ENCODE measurements at places on chromosomes 11 and 22.

DNA sequence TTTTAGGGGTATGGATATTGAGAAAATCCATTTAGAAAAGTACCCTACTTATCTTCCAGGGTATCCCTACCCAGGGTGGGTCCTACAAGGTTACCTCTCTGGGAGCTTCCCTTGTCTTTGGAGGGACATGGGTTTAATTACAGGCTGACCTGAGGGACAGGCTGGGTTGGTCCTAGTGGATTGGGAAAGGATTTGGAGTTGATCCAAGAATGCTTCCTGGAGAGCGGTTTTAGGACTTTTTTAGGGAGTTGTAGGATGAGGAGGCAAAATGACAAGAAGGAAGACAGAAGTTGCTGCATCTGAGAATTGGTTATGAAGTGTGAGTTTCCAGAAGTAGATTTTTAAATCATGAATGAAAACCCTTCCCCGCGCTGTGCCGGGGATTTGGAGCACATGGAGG lies 61.8 kb upstream of the CRTAM start:
- no peak for DNase-seq

DNA sequence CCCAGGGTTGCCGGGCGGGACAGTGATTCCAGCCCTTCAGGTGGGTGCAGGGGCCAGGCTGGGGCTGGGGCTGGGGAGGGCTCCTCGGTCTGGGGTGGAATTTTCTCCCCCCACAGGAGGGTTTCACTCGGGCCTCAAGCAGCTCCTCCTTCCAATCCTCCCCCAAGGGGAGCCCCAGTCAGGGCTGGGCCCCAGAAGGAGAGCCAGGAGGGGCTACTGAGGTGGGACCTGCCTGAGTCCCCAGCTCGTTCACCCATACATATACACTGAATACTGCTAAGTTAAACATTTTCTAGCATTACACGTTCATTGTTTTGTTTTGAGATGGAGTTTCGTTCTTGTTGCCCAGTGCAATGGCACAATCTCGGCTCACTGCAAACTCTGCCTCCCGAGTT lies 1.5 kb upstream of the CRACR2B start:
- DNase-seq: no peak

DNA sequence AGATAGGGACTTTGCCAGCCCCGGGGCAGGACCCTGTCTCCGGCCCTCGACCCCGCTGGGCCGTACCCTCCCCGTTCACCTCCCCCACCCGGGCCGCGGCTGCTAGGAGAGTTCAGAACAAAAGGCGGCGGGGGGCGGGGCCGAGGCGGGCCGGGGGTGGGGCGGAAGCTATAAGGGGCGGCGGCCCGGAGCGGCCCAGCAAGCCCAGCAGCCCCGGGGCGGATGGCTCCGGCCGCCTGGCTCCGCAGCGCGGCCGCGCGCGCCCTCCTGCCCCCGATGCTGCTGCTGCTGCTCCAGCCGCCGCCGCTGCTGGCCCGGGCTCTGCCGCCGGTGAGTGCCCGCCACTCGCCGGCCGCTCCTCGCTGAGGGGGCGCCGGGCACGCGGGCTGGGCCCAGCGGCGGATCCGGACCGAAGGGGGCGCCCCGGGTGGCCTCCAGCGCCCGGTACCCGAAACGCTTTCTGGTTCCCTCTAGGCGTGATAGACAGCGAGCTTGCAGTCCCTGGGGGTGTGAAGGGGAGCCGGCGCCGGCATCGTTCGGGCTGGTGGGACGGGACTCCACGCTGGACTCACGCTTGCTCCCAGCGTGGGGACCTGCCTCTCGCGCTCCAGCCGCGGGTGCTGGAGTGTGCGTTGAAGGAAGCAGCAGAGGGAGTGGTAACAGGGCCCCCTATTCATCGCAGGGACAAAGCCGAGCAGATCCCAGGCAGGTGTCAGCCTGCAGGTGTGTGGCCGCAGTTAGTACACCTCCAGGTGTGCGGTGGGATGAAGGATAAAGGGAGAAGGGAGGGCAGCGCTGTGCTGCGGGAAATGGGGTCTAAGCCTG lies at the start of gene MMP11:
Gene MMP11, plus strand, starts transcription at position 201 of the 825 bp plus-strand sequence. Its CDS starts 22 bp downstream, at position 223.
- no peak for DNase-seq

DNA sequence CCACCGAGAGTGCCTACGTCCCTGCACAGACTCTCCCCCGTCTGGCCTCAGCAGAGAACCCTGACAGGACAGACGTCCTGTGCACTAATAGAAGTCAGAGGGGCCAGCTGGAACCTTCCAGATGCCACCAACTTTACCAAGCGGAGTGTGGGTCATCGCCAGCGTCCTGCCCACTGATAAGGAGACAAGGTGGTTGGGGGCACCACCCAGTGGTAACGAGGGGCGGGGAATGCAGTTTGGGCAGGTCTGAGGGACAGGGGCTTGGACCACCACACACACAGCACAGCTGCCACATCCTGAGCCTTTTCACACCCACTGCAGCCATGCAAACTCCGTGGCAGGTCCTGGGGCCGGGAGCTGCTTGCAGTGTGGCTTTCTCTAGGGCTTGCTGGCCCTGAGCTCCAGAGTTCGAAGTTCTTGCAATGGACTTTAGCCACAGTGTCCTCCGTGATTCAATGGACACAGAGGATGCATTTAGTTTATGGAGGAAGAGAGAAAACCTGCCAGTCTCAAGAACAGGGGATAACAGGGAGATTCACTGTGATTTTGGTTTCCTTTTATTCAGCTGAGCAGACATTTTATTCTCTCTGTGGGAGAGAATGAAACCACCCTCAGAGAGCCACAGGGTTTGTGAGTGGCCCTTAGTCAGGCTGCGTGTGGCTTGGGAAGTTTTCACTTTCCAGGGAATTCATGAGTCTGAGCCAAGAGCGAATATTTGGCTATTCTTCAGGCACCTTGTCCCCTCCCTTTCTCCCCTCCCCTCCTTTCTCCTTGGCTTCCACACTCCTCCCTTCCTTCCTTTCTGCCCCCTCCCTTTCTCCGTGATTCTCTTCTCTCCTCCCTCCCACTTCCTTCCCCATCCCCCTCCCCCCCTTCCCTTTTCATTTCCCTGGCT lies 13.1 kb downstream of the MRGPRG start:
- no peak for DNase-seq

DNA sequence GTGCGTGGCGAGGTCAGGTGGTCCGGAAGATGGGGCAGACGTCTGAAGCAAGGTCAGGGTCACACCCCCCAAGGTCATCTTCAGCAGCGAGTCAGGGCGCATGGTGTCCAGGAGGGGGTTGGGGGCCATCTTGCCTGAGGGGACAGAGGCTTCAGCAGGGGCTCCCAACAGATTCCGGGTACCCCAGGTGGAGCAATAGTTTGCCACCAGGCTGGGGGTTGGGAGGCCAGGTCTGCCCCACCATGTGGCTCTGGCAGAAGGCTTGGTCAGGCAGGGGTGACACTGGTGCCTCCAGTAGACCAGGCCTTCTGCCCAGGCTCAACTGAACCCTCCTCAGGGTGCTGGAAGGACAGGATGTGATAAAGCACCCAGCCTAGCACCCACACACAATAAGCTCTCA lies 5.9 kb downstream of the ATG2A start:
- DNase-seq: no peak

- no peak for DNase-seq
These were observed 88.0 kb upstream of the E2F8 start for GRCh38 chr11:19328586-19329311.

DNA sequence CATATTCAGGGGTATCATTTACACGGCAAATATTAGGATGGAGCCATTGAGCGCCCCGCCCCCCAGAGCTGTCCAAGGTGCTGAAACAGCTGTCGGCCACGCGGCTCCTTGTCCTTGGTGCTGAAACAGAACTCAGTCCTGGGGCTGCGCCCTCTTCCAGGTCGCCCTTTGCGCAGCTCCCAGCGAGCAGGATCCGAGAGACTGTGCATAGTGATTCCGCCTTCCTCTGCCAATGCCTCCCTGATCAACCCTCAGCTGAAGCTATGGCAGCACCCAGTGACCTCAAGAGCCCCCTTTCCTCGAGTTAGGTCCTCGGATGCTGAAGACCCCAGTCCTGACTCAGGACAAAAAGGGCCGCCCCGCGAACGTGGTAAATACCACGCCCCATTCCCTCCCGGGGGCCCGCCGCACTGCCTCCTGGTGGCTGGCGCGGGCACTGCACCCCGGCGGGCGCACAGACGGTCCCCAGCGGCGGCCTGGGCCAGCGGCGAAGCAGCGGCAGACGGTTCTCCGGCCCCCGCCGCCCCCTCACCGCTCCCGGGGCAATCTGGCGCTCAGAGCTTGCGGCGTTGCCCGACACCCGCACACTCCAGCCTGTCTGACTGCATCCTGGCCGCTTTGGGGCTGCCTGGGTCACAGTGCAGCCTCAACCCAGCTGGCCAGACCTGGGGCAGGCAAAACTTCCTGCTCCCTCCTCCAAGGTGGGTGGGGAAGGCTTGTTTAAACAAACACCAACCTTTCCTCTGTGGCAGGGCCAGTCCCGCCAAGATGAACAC lies 13.4 kb downstream of the SYT7 start:
- no peak for DNase-seq

GRCh38 chr22:34099278-34099677 lies 179.0 kb upstream of the LARGE1 start:
- DNase-seq: no peak

GRCh38 chr11:36628765-36629244 lies 30.8 kb upstream of the RAG2 start:
- no peak for DNase-seq

DNA sequence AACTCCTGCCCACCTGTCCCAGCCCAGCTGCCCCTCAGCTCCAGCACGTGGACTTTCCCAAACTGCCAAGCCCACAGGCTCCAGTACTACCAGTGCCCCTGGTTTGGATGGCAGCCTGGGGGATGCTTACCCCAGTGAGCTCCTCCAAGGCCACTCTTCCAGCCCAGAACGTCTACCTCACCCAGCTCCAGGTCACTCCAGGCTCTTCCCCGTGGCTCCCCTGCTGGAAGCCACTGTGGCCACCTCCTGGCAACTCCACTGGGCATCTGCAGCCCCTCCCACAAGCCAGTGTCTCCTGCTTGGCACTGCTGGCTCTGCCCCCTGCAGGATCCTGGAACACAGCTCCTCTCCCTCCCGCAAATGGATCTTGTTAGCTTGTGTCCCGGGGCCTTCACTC lies 29.3 kb downstream of the LMO1 start:
- no peak for DNase-seq

GRCh38 chr11:34519595-34520235 lies 6.1 kb upstream of the ELF5 start:
- DNase-seq: no peak

GRCh38 chr22:46019351-46019750 lies 42.4 kb upstream of the WNT7B start:
- DNase-seq: no peak

DNA sequence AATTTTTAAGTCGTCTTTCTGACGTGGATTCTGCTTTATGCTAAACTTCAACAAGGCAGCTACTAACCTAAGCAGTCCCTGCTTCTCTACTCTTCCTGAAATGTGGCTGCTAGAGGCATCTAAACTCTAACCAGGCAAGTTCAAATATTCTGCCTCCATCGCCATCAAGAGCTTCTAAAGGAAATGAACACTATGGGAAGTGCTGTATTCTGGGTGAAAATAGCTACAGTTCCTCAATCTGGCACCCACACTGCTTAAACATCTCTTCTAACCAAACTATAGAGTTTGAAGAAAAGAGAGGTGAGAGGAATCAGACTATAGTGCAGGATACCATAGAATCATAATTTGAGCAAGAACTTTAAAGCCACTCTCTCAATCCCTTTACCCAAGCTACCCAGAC lies 6.3 kb downstream of the NRIP3 start:
- DNase-seq: no peak

DNA sequence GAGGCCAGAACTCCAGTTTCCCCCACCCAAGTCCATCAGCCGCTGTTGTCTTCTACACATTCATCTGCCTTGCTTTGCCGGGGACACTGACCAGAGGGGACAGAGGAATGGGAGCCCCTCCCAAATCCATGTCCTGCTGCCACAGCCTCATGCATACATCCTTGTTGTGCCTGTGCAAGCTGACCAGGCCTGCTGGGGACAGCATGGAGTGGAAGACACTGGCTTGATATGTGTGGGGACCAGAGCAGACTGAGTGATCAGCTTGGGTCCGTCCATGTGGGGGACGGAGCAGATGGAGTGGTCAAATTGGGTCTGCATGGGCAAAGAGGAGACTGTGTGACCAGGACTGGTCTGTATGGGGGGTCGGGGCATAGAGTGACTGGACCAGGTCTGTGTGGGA lies 43.8 kb downstream of the KCNC1 start:
- no peak for DNase-seq

- DNase-seq: no peak
These were observed 55.0 kb downstream of the DDI1 start for GRCh38 chr11:104091281-104092096.

- no peak for DNase-seq
These were observed 21.2 kb downstream of the PACSIN2 start for GRCh38 chr22:42993651-42994275.

DNA sequence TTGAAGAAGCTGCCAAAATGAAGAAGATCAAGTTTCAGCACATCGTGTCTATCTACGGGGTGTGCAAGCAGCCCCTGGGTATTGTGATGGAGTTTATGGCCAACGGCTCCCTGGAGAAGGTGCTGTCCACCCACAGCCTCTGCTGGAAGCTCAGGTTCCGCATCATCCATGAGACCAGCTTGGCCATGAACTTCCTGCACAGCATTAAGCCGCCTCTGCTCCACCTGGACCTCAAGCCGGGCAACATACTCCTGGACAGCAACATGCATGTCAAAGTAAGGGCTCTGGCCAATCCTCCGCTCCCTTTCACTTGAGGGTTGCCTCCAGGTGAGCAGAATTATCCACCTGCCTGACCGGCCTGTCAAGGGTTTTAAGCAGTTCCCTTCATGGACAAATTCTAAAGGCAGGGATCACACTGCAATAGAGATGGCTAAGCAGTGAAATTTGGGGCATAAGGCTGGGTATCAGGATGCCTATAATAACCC lies 6.0 kb downstream of the ANKK1 start:
- no peak for DNase-seq

DNA sequence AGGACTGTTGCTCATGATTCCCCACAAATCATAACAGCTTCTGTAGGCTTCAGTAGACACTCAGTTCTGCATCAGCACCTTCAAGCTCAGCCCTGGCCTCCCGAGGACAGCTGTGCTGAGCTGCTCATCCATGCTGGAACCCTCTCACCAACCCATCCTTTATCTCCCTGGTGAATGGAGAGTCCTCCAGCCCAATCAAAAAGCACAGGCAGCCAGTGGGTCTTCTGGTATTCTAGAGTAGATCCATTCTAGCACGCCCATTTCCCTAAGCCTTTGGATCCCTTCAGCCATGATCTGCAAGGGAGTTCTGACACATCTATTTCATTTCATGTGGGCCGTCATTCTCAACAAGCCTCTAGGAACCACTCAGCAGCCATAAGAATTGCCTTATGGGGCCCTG lies 44.6 kb upstream of the SPATA19 start:
- no peak for DNase-seq

DNA sequence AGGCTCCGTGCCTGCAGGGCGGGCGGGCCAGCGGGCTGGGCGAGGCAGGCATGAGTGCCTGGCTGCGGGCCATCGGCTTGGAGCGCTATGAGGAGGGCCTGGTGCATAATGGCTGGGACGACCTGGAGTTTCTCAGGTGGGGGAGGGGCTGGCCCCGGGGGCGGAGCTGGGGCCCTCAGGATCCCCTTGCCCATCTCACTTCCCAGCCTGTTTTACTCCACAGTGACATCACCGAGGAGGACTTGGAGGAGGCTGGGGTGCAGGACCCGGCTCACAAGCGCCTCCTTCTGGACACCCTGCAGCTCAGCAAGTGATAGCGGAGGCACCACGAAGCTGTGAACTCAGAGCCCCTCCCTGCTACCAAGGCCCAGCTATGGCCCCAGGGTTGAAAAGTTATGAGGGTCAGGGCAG lies 5.9 kb downstream of the PHOX2A start:
- DNase-seq: no peak

GRCh38 chr11:14267861-14268635 lies 90.9 kb downstream of the RRAS2 start:
- DNase-seq: no peak
